ENCODE measurements at places on chromosomes 2 and 18. TPM values are rescaled to one million over a fixed set of nuclear protein-coding genes. Genes with fewer than 3 reads are reported as not detected.

Gene ROCK1
- total RNA-seq = 68.9 TPM

DNA sequence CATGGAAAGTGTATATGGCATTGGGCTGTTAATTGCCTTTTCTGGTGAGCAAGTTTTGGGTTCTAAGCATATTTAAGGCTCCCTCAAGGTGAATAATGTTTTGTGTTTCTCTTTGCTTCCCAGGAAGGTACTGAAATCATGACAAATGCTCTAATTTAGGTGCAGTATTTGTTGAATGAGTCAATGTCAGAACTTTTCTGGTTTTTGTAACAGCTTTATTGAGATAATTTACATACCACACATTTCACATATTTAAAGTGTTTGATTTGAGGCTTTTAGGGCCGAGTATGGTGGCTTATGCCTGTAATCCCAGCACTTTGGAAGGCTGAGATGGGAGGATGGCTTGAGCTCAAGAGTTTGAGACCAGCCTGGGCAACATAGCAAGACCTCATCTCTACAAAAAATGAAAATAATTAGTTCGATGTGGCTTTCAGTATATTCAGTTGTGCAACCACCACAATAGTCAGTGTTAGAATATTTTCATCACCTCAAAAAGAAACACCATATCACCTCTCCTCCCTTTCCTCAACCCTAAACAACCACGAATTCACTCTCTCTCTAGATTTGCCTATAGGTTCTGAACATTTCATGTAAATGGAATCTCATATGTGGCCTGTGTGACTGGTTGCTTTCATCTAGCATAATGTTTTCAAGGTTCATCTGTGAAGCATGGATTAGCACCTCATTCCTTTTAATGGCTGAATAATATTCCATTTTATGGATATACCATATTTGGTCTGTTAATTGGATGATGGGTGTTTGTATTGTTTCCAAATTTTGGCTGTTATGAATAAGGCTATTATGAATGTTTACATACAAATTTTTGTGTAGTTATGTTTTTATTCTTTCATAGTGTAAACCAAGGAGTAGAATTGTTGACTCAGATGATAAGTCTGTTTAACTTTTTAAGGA is 54.9 kb downstream of the MGAT5 start:
- no peak for DNase-seq

Gene FEV
- total RNA-seq = not detected

Gene CHRNG
- total RNA-seq = not detected

Gene M1AP
- 1.3 TPM for total RNA-seq

Gene ACTG2
- total RNA-seq = 3.1 TPM

DNA sequence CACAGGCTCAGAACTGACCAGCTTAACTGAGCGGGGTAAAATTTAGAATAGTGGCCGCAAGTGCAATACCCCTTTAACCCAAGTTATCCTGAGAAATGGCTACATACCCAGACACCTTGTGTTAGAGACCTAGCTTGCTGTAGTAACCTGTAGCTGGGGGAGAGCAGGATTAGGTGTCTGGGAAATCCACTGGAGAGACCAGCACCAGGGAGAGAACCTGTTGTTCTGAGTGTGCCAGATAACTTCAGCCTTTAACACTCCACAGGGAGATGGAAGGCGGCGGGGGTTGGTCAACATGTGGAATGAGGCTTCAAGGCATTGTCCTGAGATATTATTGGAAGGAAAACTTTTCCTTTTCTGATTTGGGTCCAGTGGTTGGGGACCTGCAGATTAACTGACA is 356.0 kb downstream of the PTPRM start:
- DNase-seq = no peak

DNA sequence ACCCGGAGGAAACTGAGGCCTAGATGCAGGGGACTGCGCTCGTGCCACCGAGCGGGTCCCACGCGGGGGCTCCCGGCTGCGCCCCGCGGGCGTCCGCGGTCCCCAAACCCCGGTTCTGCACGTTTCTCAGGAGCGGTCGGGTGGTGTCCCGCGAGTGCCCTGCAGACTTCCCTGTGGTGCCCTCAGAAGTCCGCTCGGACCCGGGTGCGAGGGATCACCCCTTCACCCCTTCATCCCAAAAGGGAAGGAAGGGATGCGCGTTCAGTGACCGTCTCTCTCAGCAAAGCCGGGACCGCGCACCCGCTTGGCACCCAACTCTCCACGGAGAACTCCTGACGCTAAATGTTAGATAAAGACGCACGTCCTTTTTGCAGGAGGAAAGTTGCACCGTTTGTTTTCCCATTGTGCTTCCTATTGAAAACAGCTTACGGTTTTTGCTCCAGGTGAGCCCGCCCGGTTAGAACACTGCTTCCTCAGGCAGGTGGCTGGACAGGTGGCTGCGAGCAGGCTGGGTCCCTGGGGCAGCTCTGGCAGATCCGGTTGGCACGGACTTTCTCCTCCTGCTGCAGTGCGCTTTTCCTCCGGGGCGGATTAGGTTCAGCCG is 779 bp downstream of the DGKD start:
- DNase-seq = peak; percentile 65

Gene HOXD3
- 5.0 TPM for total RNA-seq

DNA sequence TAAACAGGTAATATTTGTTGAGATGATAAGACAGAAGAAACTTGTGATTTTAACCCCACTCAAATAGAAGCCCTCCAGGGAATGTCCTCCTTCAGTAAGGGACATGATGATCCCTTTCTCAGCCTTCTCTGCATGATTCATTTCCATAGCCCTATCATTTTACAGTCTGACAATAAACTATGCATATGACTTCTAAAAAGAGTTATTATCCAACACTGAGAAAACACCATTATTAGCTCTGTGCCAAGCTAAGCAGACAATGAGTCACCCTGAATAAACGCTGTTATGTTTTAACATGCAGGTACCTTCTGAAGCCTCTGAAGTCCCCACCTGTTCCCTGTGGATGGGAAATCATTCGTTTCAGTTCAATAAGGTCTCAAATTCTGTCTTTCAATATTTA is 54.7 kb downstream of the DTNB start:
- DNase-seq = no peak

GRCh38 chr18:22628795-22629510 is 211.2 kb upstream of the CTAGE1 start:
- no peak for DNase-seq

DNA sequence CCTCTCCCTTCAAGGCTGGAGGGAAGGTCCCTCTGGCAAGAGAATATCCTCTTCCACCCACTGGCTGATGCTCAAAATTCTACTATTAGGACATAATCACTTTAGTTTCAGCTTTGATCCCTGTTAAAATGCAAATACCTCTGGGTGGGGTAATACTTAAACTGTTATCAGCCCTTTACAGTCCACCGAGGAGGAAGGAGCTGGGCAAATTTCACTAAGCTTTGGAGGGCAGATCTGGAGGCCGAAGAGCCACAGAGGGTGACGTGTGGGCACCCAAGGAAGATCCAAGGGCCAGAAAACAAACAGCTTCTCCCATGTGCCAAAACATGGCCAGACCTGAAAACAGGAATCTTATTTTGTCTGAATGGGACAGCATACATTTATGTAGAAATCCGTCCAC is 74.6 kb upstream of the BCL11A start:
- no peak for DNase-seq

Gene FAM237A
- not detected for total RNA-seq

Gene TANK
- 115 TPM for total RNA-seq

GRCh38 chr2:135815269-135815668 is 21.7 kb downstream of the LCT start:
- DNase-seq = no peak

DNA sequence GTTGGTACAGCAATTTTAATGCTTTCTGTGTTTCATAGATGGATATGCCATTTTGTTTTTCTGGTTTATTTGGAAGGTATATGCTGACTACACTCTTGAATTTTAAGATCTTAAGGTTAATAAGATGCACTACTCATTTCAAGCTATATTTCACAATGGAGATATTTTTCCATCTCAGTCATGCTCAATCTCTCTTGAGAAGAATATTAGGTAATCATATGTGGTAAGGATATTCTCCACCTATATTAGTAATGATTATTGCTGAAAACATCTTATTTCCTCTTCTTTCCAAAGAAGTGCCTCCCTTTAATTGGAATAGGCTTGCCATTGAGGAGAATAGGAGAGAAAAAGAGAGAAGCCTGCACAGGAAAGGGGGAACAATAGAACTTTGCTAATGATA is 40.1 kb downstream of the EPB41L3 start:
- DNase-seq = no peak

DNA sequence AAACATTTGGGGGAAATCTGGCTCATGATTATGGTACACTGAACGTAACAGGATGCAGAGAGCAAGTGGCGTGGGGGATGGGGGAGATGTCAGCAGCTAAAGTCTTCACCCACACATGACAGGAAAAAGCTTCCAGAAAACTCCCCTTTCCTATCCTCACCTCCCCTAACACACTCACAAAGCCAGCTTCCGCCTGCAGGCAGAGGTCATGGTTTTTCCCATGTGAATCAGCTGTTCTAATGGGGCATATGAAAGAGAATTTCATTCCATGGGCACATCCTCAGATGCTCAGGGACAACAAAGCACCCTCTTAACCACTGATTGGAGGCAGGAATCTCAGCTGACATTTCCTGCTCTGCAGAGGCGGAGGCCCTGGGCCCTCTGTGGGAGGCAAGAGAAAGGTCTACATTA is 129.1 kb downstream of the TSN start:
- no peak for DNase-seq

DNA sequence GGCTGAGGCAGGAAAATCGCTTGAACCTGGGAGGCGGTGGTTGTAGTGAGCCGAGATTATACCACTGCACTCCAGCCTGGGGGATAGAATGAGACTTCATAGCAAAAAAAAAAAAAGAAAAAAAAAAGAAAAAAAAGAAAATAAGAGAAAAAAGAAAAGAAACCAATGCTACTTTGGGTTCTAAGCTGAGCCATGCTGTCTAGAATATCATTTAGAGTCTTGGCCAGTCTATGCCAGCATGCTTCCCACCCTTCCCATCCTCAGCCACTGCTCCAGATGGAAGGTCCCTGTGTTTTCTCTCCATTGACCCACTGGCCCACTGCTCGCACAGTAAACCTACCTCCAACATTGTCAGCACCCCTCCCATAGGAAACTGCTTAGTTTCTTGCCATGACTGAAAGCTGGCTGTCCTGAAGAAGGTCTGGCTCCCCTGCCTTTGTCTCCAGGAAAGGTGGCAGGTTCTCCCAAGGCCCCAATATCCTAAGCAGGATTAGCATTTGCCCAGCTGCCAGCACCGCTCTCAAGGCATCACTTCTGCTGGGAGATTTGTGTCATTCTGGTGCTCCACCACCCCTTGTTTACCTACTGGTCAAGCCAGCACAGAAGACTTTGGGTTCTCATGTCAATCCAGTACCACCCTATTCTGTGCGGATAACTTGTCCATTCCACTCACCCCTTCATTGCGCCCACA is 47.3 kb upstream of the PAPOLG start:
- DNase-seq = no peak

DNA sequence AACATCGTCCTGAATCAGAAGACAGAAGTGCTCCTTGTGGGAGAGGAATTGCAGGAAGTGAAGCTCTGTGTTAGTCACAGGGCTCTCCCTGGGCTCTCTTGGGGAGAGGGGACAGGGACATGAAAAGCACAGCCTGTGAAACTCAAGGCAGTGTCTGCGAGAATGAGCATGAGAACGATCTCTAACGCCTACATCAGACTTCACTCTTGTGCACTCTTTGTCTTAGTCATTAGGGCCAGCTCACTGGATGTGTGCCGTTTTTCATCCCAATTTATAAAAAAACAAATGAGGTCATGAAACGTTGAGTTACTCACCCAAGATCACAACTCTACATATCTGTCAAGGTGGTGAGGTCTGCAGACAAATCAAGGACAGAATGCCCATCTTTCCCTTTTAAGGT is 27.0 kb upstream of the TWIST2 start:
- DNase-seq = no peak

DNA sequence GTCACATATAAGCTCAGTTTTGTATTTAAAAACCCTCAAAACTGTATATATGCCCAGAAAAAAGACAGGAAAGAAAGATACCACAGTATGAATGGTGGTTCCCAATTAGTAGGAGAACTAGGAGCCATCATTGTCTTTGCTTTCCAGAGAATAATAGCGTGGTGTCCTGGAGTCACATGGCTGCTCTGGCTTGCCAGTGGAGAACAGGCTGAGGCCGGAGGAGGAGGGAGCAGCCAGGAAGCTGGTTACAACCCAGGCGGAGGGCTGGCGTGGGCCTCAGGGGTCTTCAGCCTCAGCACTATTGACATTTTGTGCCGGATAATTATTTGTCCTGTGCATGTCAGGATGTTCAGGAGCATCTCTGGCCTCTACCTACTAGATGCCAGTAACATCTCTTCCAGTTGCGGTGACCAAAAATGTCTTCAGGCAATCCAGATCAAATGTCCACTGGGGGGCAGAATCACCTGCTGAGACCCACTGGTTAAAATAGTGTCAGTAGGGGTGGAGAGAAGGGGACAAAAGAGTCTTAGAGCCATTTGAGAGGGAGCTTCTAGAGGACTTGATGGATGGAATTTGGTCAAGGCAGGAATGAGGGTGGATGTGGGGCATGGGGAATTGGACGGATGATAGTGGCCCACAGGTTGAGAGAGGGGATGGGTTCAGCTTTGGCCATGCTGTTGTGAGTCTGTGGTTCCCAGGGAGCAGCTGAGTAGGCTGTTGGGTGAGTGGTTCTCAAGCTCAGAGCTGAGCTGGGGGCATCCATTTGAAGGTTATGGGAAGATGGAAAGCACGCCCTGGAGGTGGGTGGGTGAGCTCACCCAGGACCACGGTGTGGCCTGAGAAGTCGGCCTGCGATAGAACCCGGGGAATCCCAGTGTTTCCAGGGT is 144.9 kb downstream of the AGAP1 start:
- DNase-seq = no peak

Gene TXNDC2
- not detected for total RNA-seq

Gene LYG2
- total RNA-seq = not detected

DNA sequence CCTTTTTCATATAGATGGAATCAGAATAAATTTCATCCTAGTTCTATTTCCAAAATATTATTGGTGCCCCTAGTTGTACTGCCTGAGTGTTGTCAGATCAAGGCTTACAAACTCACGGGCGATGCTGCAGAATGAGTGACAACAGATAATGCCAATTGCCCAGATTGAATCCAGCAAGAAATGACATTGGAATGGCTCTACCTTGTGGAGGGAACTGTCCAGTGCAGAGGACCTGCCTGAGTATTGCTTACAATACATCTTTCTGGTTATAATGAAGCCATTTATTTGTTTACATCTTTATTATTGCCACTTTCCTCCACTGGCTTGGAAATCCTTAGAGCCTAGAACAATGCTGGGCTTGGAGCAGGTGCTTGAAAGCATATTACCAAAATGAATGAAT is 7.8 kb upstream of the IL1R2 start:
- no peak for DNase-seq

- no peak for DNase-seq
Measured at GRCh38 chr2:130387804-130388203, 31.9 kb downstream of the PTPN18 start.

Gene ALK
- total RNA-seq = 0.22 TPM

DNA sequence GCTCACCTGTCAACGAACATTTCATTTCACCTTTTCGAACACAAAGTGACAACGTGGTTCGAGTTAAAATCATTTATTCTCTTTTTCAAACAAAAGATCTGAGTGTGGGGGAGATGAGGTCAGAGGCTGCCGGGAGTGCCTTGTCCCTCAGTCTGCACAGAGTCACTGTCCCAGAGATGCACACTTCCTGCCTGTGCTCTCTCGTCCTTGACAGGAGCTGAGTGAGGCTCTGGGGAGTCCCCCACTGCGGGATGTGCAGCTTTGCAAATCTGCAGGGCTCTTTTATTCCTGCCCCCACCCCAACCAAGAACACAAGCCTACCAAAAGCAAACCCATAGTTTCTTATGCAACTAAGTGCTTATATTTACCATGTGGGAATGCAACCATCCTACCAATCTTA is 497.8 kb downstream of the EIPR1 start:
- no peak for DNase-seq

Gene SERPINB12
- total RNA-seq = not detected
